ENCODE measurements at places on chromosomes 12 and 14.

GRCh38 chr12:15819644-15820437, 30.7 kb upstream of the EPS8 start:
- no peak for DNase-seq

DNA sequence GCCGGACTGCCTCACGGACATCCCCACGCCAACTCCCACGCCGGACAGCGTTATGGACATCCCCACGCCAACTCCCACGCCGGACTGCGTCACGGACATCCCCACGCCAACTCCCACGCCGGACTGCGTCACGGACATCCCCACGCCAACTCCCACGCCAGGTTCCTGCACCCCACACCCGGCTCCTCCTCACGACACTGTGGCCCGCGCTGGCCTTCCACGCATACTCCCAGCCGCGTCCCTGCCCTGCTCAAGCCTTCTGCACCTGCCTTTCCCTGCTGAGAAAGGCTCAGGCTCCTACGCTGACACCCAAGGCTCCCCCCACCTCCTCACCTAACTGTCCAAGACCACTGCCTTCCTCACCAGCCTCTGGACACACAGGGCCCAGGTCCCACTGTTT, 9.7 kb downstream of the CACNA2D4 start:
- DNase-seq: no peak

GRCh38 chr14:54252072-54252730, 144.6 kb upstream of the CDKN3 start:
- DNase-seq: no peak

DNA sequence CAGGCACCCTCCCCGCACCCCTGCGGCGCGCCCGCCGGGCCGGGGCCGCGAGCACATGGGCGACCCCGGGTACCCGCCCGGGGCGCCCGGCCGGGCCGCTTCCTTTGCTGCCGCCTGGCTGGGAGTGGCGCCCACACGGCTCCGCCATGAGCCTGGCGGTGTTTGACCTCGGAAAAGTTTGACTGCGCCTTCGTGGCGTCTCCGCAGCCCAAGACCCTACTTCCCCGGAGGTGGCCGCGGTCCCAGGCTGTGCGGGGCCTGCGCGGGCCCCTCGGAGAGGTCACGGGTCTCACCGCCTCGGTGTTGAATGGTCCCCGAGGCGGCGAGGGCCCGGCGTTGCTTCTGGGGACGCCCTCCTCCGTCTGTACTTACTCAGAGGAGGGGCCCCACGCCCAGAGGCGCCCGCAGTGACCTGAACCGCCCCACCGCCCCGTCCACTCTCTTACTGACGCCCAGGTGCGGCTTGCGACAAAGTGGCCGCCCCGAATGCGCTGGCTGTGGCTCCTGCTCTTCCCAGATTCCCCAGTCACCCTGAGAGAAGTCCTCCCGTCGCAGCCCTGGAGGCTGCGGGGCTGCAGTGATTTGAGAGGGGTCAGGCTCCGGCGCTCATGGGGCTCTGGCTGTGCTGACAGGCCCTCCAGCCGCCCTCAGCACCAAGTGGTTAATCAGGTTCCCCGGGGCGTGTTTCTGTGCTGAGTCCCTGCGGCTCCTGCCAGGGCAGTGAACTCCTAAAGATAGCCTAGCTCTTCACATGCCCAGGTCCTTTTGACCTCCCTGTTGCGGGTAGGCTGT, 5.8 kb downstream of the KMT5A start:
- DNase-seq: peak; percentile 13

GRCh38 chr12:59459966-59460660, 135.7 kb upstream of the SLC16A7 start:
- no peak for DNase-seq

DNA sequence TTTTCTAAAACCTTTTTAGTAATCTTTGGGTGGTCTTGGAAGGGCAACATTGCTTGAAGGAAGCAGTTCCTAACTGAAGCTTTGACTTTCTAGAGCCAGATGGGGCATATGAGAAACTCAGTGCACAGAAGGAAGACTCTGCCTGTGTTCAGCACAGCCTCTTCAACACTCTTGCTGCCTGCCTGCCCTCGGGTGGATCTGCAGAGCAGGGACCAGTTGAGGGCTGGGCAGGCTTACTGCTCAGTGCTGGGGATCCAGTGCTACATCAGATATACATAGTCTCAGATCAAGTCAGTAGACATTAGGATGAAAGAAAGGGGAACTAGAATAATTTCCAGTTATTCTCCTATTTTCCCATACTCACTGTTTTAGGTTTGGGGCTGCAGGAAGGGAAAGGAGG, 29.5 kb upstream of the TMX1 start:
- DNase-seq: no peak

DNA sequence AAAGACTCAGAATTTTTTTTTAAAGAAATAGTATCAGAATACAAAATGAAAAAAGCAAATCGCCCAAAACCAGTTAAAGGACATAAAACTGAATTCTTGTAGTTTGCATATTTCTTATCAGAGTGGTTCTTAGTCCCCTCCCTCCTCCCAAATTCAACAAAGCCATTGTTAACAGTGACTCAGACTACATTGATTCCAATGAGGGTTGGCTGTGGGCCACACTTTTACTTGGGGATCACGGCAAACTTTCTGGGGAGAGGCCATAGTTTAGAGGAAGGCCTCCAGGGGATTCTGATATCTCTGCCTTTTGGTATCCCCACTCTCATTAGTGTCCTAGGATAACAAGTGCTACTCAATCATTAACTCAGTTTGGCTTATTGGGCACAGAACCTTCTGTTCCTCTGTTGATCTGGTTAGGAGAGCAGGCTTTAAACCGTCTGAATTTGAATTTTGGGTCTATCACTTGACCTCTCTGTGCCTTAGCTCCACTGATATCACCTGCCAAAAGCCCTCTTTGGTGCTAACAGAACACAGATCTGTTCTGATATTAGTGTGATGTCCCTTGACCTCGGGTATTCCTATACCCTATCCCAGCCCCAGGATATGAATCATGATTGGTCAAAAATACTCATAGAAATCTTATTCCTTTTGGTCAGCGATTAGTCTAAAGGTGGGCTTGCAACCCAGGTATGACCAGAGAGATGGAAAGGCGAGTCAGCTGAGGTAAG, 45.2 kb upstream of the APPL2 start:
- no peak for DNase-seq

- DNase-seq: no peak
Observed at GRCh38 chr12:123017753-123018152, 37.3 kb downstream of the ARL6IP4 start.

GRCh38 chr14:31746326-31746725, 185.1 kb downstream of the NUBPL start:
- no peak for DNase-seq

DNA sequence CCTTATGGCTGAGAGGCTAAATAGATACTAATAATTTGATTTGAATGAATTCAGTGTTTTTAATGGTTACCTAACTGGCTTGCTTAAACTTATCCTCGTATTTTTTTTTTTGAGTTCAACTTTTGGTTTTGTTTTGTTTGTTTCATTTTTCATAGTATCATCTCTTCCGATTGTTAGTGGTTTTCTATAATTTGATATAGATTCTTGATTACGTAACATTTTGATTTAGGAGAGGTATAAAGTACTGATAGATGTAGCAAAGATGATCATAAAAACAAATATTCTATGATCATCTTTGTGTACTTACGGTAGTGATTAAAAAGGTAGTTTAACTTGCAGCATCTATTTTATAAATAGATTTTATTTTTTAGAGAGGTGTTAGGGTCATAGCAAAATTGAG, 93.0 kb downstream of the ALX1 start:
- DNase-seq: no peak

DNA sequence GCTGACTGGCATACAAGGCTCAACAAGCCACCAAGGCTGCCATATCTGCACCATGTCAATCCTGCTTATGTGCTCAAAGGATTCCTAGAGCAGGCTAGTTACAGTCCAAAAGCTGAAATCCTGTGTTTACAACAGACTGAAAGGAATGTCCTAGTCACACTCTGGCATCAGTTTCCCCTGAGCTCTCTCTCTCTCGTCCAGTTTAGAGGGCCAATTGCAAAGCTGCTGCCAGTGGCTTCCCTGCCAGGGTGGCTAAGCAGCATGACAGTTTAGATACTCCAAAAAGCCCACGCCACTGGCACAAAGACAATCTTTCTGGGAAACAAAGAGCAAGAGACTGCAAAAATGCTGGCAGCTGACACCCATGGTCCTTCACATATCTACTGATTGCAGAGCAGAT, 392.1 kb downstream of the RPS29 start:
- DNase-seq: no peak

GRCh38 chr12:51247523-51248206, 9.0 kb downstream of the DAZAP2 start:
- no peak for DNase-seq

DNA sequence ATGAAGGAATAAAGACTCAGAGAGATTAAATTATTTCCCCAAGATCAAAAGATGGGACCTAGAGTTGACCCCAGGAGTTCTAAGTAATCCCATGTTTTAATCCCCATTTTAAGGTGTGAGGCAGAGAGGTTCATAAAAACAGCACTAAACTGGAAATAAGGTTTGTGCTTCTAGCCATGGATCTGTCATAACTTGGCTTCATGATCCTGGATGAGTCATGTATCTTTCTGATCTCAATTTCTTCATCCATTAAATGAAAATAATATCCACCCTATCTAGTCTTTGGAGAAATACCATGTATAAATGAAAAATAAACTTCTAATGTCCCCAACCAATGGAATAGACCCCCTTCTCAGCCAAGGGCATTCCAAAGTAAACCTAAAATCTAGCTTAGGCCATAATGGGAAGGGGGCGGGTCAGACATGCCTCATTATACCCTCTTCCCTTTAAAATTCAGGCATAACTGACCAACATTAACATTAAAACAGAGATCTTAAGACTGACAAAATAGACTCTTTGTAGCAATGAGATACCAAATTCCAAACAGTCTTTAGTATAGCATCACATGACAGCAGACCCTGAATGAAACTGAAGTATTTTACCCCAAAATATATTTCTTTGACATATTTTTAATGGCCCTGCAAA, 47.8 kb downstream of the SLC41A2 start:
- DNase-seq: no peak

DNA sequence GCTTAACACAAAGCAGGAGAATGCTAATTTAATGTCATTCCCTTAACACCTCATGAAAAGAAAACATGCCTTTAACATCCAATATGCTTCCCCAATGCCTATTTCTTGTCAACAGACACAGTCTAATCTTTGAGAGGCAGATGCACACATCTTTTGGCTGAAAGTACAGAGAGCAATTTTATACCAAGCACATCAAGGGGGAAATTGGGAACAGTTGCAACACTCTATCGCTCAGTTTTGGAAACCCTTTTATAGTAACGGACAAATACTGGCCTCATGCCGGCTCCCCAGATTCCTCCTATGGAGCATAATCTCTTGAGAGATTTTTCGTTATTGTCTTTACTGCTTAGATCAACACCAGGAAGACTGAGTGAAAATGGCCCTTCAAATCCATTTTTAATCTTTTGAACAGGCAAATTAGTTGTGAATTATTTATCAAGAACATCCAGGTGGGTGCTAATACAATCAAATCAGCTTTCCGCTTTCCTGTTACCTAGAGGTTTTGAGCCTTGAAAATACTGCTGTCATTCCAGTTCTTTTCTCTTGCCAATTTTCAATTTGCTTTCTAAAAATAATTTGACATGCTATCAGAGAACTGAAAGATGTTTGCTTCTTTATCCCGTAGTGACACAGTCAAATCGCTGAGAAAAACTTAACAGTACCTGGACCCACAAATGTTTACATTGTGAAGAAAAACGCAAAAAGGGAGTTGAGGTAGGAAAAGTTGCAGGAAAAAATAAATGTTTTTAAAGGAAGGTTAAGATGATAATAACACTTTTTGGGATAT, 60.7 kb upstream of the CAND1 start:
- no peak for DNase-seq

DNA sequence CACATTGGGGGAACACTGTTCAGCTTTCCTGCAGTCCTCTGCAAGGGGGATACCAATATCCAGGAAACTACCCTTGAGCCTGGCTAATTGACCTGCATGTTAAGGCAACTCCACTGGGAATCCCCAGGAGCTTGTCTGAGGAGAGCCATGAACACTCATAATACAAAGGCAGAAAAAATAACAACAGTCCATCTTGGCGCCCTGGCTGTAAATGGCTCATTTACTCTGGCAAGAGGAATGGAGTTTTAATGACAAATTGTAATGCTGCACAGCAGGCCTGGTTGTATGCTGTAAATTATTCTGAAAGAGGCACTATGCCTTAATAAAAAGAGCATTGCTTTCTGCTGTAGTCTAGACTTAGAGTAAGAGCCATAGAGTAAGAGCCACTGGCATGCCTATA, 58.3 kb downstream of the SLC8A3 start:
- DNase-seq: no peak

All from CD4-positive, alpha-beta T cell treated with Interleukin-4 for 4 hours (primary cell).